ENCODE measurements at places on chromosomes 13 and 19.
A peak's percentile ranks its signal among the peaks of the same experiment; 100 is the strongest.

DNA sequence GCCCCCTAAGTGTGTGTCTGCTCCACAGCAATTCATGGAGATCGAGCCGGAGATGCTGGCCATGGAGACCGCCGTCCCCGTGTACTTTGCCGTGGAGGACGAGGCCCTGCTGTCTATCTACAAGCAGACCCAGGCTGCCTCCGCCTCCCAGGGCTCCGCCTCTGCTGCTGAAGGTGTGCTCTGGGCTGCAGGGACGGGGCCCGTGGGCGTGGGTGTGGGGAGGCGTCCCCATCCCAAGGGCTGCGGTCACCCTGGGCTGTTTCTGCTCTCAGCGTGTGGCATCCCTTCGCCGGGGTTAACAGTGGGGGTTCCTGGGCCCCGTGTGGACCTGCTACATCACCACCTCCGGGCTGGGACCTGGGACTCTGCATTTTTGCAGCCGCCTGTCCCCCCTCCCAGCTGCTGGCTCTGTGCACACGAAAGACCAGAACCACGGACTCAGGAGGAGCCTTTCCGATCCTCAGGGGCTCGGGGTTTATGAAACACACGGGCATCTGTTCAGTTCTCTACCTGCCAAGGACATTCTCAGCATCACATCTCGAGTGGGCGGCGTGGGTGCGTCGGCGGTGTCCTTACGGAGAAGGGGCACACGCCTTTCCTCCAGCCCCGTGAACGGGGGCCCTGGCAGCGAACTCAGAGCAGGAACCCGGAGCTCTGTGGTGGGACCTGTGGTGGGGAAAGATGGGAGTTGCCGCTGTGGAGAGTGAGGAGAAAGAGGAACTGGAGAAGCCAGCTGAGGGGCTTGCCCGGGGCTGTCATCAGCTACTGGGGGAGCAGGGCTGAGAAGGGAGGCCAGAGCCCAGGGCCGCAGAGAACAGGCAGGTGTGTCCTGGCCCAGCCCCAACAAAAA is 7.8 kb downstream of the NCLN start:
- DNase-seq = no peak

DNA sequence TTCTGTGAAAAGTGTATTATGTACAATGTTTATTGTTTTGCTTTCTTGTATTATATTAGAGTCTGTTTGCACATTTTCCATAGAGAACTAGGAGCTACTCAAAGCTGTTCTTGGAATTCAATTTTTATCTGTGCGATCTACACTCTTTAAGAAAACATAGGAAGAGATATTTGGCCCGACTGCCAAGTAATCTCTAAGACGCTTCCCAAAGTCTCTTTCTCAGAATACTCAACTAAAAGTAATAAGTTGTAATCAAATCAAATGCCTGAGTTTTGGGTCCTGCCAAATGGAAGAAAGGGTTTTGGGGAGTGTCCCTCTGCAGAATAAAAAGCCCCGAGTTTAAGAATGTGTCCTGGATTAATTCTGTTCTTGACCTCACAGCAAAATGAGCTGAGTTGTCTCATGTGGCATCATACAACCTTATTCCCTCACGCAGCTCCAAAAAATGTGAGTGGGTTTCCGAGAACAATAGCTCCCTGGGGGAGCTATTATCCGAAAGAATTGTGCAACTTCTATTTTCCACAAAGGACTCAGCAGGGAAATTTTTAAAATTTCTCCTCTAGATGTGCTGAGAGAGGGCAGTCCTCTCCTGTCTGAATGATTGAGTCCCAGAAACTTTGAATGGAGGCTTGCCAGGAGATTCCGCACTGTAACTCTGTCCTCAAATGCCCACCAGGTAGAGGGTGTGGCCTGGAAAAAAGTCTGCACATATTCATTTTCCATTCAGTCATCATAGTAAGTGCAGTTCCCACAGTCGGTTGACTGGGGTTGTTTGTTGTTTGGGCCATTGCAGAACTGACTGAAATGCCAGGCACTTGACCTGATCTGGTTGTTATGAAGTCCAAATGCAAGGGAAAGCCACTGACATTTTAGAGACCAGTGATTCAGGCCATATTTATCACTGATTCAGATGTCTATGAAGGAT is 280.0 kb upstream of the SOX21 start:
- DNase-seq = no peak

- DNase-seq = no peak
Observed at GRCh38 chr19:5487222-5487621, 32.0 kb downstream of the ZNRF4 start.

- no peak for DNase-seq
Observed at GRCh38 chr13:50942630-50943311, 33.2 kb downstream of the RNASEH2B start.

DNA sequence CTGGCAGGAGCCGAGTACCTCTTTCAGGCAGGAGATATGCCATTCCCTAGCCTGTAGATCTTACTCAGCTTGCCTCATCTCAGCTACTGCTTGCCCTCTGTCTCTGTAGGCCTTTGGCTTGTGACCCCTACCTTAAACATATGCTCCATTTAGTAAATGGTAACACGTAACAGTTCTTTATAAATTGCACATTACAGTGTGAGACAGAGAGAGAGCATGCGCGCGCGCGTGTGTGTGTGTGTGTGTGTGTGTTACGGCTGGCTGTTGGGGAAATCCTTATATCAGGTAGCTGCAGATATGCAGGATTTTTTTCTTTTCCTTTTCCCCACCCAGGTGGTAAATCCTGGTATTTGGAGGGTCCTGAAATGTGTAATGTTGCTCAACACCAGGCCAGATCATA is 4.2 kb downstream of the SPINT2 start:
- DNase-seq = no peak

- DNase-seq = no peak
Observed at GRCh38 chr13:75581874-75582640, 32.5 kb downstream of the UCHL3 start.

DNA sequence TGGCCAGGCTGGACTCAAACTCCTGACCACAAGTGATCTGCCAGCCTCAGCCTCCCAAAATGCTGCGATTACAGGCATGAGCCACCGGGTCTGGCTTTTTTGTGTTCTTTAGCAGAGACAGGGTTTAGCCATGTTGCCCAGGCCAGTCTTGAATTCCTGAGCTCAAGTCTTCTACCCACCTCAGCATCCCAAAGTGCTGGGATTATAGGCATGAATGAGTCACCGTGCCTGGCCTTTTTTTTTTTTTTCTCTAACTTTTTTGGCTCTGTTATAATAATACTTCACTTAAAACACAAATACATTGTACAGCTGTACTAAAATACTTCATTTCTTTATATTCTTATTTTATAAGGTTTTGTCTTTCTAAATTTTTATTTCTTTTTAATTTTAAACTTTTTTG is 599.5 kb upstream of the PCDH9 start:
- no peak for DNase-seq

DNA sequence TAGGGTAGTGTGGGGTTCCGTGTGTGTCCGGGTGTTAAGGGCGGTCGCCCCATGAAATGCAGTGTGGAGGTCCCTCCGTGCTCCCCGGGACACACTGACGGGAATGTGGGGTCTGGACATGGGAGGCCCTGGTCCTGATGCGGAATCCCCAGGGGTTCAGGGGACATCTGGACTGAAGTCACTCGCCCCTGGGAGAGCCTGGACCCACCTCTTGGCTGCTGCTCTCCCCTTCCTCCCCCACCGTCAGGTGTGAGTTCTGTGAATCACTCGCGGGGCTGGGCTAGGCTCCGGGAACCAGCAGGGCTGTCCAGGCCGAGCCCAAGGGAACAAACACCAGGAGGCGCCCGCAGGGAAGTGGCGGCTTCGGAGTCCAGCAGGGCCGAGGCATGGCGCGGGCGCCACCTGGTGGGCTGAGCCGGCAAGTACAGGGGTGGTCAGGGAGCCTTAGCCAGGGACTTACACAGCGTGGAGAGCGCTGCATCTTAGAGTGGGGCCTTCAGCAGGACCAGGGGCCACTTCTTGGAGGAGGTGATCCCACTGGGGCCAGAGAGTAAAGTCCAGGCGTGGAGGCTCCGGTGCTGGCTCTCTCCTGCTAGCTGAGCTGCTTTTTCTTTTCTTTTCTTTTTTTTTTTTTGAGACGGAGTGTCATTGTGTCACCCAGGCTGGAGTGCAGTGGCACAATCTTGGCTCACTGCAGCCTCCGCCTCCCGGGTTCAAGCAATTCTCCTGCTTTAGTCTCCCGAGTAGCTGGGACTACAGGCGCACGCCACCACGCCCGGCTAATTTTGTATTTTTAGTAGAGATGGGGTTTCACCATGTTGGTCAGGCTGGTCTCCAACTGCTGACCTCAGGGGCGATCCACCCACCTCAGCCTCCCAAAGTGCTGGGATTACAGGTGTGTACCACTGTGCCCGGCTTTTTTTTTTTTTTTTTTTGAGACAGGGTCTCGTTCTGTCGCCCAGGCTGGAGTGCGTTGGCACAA is 20.1 kb downstream of the WTIP start:
- DNase-seq = peak; percentile 84

DNA sequence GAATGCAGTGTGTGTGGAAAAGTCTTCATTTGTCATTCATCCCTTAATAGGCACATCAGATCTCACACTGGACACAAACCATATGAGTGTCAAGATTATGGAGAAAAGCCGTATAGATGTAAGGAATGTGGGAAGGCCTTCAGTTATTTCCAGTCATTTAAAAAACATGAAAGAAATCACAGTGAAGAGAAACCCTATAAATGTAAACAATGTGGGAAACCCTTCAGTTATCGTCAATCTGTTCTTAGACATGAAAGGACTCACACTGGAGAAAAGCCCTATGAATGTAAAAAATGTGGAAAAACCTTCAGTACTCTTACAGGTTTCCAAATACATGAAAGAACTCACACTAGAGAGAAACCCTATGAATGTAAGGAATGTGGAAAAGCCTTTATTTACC is 45.3 kb downstream of the ZNF136 start:
- no peak for DNase-seq

DNA sequence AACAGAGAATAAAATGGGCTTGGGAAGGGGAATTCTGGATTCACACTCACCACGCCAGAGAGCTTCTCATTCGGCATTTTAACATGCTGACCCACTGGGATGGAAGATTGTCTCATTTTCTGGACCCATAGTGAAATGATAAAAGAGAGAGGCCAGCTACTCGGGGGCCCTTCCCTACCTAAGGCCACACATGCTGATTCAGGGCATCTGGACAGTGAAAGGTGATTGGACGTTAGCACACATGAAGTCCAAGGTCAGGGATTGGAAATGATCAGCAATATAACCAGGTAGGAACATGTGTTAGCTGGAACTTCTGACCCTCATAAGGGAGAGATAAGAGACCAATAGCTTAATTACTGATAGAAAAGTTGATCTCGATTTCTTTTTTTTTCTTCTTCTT is 183.7 kb downstream of the NUFIP1 start:
- no peak for DNase-seq

GRCh38 chr19:18443406-18443805 is 5.5 kb upstream of the ISYNA1 start:
- DNase-seq = no peak
